ENCODE measurements at places on chromosomes 3 and 15. TPM values are rescaled to one million over a fixed set of nuclear protein-coding genes. Genes with fewer than 3 reads are reported as not detected.

The CRTAP gene
- total RNA-seq: 221 TPM

DNA sequence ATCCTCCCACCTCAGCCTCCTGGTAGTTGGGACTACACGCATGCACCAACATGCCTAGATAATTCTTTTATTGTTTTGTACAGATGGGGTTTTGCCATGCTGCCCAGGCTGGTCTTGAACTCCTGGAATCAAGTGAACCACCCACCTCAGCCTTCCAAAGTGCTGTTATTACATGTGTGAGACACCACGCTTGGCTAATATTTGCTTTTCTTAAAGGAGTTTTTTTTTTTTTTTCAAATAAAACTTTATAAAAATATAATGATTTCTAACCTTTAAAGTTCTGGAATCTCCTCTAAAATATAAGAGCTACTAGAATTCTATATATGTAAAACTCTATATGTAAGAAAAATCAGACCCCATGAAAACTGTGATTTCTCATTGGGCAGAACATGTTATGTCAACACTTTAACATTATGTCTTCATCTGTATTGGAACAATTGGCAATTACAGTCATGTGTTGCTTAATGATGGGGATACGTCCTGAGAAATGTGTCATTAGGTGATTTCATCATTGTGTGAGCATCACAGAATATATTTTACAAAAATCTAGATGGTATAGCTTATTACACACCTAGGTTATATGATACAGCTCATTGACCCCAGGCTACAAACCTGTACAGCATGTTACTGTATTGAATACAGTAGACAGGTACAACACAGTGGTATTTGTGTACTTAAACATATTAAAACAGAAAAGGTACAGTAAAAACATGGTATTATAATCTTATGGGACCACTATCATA, 377.0 kb downstream of the PLCL2 start:
- no peak overlapping the region for H3K4me3 ChIP-seq
- DNase-seq: no peak
- H3K4me1 ChIP-seq: no peaks in the 10 kb centered on the region
- no peak overlapping the region for H3K27ac ChIP-seq
- no peaks in the 10 kb centered on the region for H3K36me3 ChIP-seq

The B3GNT5 gene
- 31.0 TPM for total RNA-seq

The AGBL1 gene
- 6.5 TPM for total RNA-seq

The DPPA2 gene
- total RNA-seq: not detected

The MANF gene
- 80.3 TPM for total RNA-seq

- no peaks in the 10 kb centered on the region for H3K27me3 ChIP-seq
- H3K4me1 ChIP-seq: no peaks in the 10 kb centered on the region
- no peaks in the 10 kb centered on the region for H3K36me3 ChIP-seq
- DNase-seq: no peak
- H3K4me3 ChIP-seq: no peak overlapping the region
Measured at GRCh38 chr15:96701443-96701842, 370.9 kb downstream of the NR2F2 start.
